Breast epithelium (tissue), 4 donors: ENCODE measurements at places on chromosomes 6 and 20. TPM values are rescaled to one million over a fixed set of nuclear protein-coding genes. Genes with fewer than 3 reads are reported as not detected.

DNA sequence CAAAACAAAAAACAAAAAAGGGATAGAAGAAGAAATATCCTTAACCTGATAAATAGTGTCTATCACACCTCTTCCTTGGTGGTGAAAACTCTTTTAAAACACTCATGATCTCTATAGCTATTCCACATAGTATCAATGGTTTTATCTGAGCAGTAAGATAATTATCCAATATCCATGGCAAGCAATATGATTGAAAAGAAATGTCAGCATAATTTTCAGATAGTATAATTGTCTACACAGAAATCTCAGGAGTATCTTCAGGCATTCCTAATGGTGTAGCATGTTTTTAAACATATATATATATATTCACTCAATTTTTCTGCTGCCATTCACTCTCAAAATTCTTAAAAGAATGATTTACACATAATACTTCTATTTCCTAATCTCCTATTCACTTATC, 938.0 kb upstream of the SLC35B3 start:
- H3K4me1 ChIP-seq = no peaks in the 10 kb centered on the region
- no peak overlapping the region for H3K27ac ChIP-seq
- H3K27me3 ChIP-seq = no peaks in the 10 kb centered on the region
- no peak for DNase-seq

The TNXB gene
- total RNA-seq = 32.9 TPM

GRCh38 chr20:19947611-19948264, 69.4 kb upstream of the NAA20 start:
- no peaks in the 10 kb centered on the region for H3K27me3 ChIP-seq
- no peak for DNase-seq
- H3K27ac ChIP-seq = peak overlapping the region; percentile 67
- no peak overlapping the region for H3K4me3 ChIP-seq
- no peaks in the 10 kb centered on the region for H3K36me3 ChIP-seq

- H3K27me3 ChIP-seq = no peaks in the 10 kb centered on the region
- peak overlapping the region; percentile 55 for H3K27ac ChIP-seq
- H3K36me3 ChIP-seq = no peaks in the 10 kb centered on the region
- no peaks in the 10 kb centered on the region for H3K4me1 ChIP-seq
- DNase-seq = no peak
These were observed 249.8 kb upstream of the PMEPA1 start for GRCh38 chr20:57959589-57959988.

DNA sequence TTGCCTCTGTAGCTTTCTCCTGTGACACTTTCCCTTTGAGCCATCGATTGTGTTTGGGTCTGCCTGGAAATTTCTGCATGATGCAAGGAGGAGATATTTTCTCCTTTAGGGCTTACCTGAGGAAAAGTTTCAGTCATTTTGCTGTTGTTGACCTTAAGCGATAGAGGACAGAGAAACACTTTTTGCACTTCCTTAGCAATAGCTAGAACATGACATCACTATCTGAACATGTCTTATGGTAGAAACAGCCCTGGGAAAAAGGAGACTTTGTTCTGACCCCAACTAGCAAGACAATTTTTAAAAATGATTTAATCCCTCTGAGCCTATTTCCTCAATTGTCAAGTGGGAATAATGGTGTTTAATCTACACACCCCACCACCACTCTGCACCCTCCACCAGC, 9.7 kb upstream of the FILIP1 start:
- no peaks in the 10 kb centered on the region for H3K4me1 ChIP-seq
- H3K36me3 ChIP-seq = no peaks in the 10 kb centered on the region
- no peak overlapping the region for H3K4me3 ChIP-seq
- no peak overlapping the region for H3K27ac ChIP-seq

GRCh38 chr6:108798670-108799353, 49.4 kb upstream of the ARMC2 start:
- no peaks in the 10 kb centered on the region for H3K27me3 ChIP-seq
- H3K36me3 ChIP-seq = no peaks in the 10 kb centered on the region
- no peak for DNase-seq
- no peak overlapping the region for H3K4me3 ChIP-seq
- no peak overlapping the region for H3K27ac ChIP-seq

The FAM184A gene
- 7.0 TPM for total RNA-seq

GRCh38 chr20:4556781-4557180, 164.9 kb upstream of the PRND start:
- no peak for DNase-seq
- H3K4me1 ChIP-seq = no peaks in the 10 kb centered on the region
- H3K27me3 ChIP-seq = no peaks in the 10 kb centered on the region
- H3K36me3 ChIP-seq = no peaks in the 10 kb centered on the region
- no peak overlapping the region for H3K4me3 ChIP-seq
- H3K27ac ChIP-seq = no peak overlapping the region

DNA sequence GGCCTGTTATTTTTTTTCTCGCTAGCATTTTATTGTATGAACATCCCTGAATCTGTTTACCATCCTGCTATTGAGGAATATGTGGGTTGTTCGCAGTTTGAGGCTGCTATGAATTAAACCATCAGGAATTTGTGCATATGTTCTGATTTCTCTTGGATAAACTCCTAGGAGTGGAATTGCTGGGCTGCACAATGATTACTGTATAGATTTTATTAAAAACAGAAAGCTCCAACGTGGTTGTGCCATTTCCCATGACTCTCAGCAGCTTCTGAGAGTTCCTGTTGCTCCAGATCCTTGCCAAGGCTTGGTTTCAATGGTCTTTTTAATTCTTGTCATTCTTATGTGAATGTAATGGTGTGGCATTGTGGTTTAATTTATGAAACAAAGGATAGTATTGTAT, 75.1 kb downstream of the EDN3 start:
- no peaks in the 10 kb centered on the region for H3K36me3 ChIP-seq
- DNase-seq = no peak

- no peaks in the 10 kb centered on the region for H3K4me1 ChIP-seq
- H3K27ac ChIP-seq = no peak overlapping the region
- H3K27me3 ChIP-seq = no peaks in the 10 kb centered on the region
- H3K4me3 ChIP-seq = no peak overlapping the region
These were observed 7.9 kb upstream of the SLC2A10 start for GRCh38 chr20:46701556-46701955.

GRCh38 chr6:158962371-158962770, 37.6 kb downstream of the RSPH3 start:
- no peaks in the 10 kb centered on the region for H3K27me3 ChIP-seq
- no peaks in the 10 kb centered on the region for H3K36me3 ChIP-seq
- DNase-seq = no peak
- H3K4me1 ChIP-seq = no peaks in the 10 kb centered on the region

DNA sequence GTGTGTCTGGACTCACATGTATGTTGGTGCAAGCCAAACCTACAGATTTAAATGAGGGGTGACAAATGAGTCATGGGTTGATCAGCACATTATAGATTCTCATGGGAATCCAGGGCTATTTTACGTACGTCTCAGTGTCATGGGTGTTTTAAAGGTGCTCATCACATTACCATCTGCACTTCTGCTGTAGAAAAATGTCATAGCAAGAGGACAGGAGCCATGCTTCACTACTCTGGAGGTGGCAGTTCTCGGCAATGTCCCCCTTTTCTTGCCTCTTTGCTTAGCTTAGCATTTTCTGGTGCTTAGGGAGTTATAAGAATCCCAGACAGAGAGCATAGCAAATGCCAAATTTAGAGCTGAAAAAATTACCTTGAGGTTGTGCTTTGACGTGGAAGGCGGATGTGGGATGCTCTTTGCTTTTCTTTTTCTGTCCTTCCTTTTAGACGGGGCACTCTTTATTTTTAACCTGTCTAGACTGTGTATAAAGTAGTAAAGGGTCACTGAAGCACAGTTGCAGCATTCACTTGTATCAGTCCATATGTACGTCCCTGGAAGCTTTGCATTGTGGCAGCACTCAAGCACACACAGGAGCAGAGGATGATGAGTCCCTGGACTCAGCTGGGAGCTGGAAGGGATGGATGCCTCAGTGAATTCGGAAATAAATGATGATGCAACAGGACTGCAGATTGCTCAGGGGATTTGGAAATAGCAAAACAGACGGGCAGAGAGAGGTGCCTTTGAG, 139.7 kb downstream of the SYNDIG1 start:
- H3K36me3 ChIP-seq = no peaks in the 10 kb centered on the region
- DNase-seq = no peak
- no peaks in the 10 kb centered on the region for H3K27me3 ChIP-seq
- H3K4me3 ChIP-seq = no peak overlapping the region

- no peak for DNase-seq
- no peaks in the 10 kb centered on the region for H3K27me3 ChIP-seq
- peaks cover 7% of the 10 kb centered on the region for H3K4me1 ChIP-seq
These were observed 39.7 kb downstream of the TAF4 start for GRCh38 chr20:62025832-62026563.

GRCh38 chr6:135475292-135475886, 22.2 kb downstream of the AHI1 start:
- H3K4me1 ChIP-seq = no peaks in the 10 kb centered on the region
- H3K4me3 ChIP-seq = no peak overlapping the region

DNA sequence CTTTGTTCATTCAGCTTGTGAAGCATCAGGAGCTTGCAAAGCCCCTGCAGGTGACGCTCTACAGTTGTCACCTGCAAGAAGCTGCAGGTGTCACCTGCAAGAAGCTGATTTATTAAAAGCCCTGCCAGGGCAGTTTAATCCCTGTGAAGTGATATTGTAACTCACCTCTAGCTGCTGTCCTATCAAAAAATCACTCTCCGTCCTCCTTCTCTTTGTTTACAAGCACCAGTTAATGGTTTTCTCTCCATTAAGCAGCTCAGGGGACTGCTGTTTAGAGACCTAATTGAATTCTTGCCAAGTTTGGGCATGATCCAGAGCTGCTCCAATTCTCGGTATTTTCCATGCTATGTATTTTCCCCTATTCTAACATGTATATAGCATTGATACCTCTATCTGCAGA, 345.9 kb downstream of the ARHGAP18 start:
- H3K4me1 ChIP-seq = no peaks in the 10 kb centered on the region
- H3K27me3 ChIP-seq = no peaks in the 10 kb centered on the region
- no peak overlapping the region for H3K4me3 ChIP-seq

DNA sequence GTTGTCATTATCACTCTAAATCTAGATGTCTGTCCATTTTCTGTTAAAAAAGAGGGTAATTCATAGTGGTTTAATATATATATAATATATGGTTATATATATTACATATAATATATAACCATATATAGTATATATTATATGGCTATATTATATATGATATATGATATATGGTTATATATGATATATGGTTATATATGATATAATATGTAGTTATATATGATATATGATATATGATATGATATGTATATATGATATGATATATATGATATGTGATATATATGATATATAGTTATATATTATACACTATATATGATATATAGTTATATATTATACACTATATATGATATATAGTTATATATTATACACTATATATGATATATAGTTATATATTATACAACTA, 8.6 kb downstream of the OR2A4 start:
- H3K4me3 ChIP-seq = no peak overlapping the region
- no peak overlapping the region for H3K27ac ChIP-seq
- H3K4me1 ChIP-seq = no peaks in the 10 kb centered on the region
- no peak for DNase-seq
- no peaks in the 10 kb centered on the region for H3K27me3 ChIP-seq

- no peaks in the 10 kb centered on the region for H3K36me3 ChIP-seq
- H3K4me1 ChIP-seq = no peaks in the 10 kb centered on the region
- no peak overlapping the region for H3K4me3 ChIP-seq
- DNase-seq = no peak
- H3K27ac ChIP-seq = no peak overlapping the region
These were observed 100.5 kb upstream of the HMGCLL1 start for GRCh38 chr6:55679503-55679902.

GRCh38 chr6:149453597-149454345, 31.0 kb downstream of the ZC3H12D start:
- H3K36me3 ChIP-seq = no peaks in the 10 kb centered on the region
- no peak overlapping the region for H3K4me3 ChIP-seq
- peaks cover 15% of the 10 kb centered on the region for H3K4me1 ChIP-seq
- no peak for DNase-seq
- no peaks in the 10 kb centered on the region for H3K27me3 ChIP-seq
- H3K27ac ChIP-seq = peak overlapping the region; percentile 68

- H3K27ac ChIP-seq = no peak overlapping the region
- H3K27me3 ChIP-seq = peaks cover 3% of the 10 kb centered on the region
- no peak for DNase-seq
- no peaks in the 10 kb centered on the region for H3K4me1 ChIP-seq
- no peak overlapping the region for H3K4me3 ChIP-seq
These were observed 181.1 kb downstream of the ERMARD start for GRCh38 chr6:169932491-169932890.

The GPX5 gene
- total RNA-seq = not detected

- H3K27me3 ChIP-seq = no peaks in the 10 kb centered on the region
- no peaks in the 10 kb centered on the region for H3K36me3 ChIP-seq
- H3K4me3 ChIP-seq = no peak overlapping the region
- no peaks in the 10 kb centered on the region for H3K4me1 ChIP-seq
These were observed 22.2 kb upstream of the GABRR1 start for GRCh38 chr6:89239338-89239737.

DNA sequence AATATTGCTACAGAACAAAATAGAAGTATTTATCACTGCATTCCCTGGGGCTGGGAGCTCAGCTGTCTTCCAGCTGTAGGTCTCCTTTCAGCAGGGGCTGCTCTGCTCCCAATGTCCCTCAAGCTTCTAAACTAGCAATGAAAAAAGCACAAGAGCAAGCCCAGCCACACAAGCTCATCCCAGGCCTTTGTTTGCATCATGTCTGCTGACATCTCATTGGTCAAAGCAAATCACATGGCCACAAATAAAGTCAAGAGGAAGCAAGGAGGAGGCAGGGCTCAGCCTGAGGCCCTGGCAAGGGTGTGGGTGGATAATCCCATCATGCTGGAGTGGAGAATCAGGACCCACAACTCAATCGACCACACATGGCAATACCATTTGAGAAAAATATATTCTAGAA, 2.2 kb upstream of the BFSP1 start:
- no peaks in the 10 kb centered on the region for H3K4me1 ChIP-seq
- no peaks in the 10 kb centered on the region for H3K36me3 ChIP-seq
- H3K4me3 ChIP-seq = no peak overlapping the region
- H3K27me3 ChIP-seq = no peaks in the 10 kb centered on the region

DNA sequence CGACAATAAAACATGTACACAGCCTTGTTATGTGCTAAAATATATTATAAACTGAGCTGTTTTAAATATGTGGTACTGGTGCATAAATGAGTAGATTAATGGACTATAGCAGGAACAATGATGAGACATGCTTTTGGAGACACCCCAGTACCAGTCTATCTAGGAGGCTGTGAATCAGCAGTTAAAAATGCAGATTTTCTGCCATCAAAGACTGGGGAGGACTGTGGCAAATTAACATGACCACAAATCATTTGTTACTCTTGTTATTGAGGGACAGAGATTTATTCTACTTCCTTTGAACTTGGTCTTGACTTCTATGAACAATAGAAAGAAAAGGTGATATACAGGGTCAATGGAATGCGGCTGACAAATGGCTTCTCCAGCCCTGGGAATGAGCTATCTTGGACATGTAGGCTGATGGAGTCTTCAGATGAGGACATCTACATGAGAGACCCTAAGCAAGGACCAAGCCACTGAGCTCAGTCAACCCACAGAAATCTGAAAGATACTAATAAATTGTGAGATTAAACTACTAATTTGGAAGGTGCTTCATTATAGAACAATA, 551.7 kb upstream of the GJE1 start:
- no peak overlapping the region for H3K27ac ChIP-seq
- no peak for DNase-seq
- no peaks in the 10 kb centered on the region for H3K4me1 ChIP-seq

GRCh38 chr20:8427419-8428040, 295.5 kb downstream of the PLCB1 start:
- no peak overlapping the region for H3K27ac ChIP-seq
- DNase-seq = no peak
- no peaks in the 10 kb centered on the region for H3K27me3 ChIP-seq
- H3K4me3 ChIP-seq = no peak overlapping the region
- H3K4me1 ChIP-seq = no peaks in the 10 kb centered on the region
- H3K36me3 ChIP-seq = no peaks in the 10 kb centered on the region
